Activated CD4-positive, alpha-beta T cell treated with anti-CD3 and anti-CD28 coated beads, Interleukin-2, amount 50 U/mL, for 1 hour (primary cell): ENCODE measurements at places on chromosomes 3 and 15.

DNA sequence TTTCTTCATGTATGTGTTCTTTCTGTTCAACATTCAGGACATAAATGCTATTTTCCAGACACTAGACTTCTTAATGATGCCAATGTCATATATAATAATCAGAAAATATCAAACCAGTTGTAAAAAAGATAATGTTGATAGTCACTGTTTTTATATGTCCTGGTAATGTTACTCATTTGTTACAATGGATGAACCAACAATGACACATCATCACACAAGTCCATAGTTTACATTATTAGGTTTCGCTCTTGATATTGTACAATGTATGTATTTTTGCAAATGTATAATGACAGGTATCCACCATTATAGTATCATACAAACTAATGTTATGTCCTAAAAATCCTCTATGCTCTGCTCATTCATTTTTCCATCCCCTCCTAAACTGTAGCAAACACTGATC lies 243.8 kb upstream of the CDIN1 start:
- DNase-seq: no peak

DNA sequence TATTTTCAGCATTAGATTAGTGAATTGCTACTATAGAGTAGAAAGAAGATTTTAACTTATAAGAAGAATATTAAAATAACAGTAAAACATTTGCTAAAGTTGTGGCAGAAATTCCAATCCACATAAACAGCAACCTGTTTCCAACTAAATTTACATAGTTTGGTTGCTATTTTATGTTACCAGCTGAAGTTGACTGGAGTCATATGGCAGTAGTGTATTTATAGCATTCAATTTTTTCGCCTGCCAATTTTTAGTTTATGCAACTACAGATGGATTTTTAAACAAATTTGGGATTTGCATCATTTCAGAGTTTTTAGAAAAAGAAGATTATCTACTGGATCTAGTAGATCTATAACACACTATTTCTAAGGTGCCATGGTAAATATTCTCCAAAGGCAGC lies 332.5 kb upstream of the BCHE start:
- DNase-seq: no peak

GRCh38 chr15:48289628-48290027 lies 41.6 kb upstream of the DUT start:
- no peak for DNase-seq

GRCh38 chr3:50562861-50563260 lies 4.7 kb downstream of the C3orf18 start:
- DNase-seq: no peak

- DNase-seq: no peak
These were observed 27.6 kb upstream of the FAM3D start for GRCh38 chr3:58693940-58694850.

DNA sequence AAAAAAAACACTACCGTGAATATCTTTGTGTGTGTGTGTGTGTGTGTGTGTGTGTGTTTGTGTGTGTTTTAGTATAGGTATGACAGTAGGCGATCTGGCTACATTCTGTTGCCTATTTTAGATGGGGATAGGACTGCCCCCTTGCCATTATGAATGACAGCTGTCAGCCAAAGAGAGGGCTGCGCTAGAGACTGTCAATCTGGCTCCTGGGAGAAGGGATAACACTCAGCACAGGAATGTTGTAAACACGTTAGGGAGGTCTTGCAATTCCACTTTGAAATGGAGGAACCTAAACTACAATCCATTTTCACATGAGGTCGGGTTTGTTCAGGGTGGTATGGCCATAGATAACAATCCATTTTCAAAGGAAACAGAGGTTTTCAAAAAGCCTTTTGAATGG lies 14.1 kb upstream of the ETV5 start:
- DNase-seq: no peak

DNA sequence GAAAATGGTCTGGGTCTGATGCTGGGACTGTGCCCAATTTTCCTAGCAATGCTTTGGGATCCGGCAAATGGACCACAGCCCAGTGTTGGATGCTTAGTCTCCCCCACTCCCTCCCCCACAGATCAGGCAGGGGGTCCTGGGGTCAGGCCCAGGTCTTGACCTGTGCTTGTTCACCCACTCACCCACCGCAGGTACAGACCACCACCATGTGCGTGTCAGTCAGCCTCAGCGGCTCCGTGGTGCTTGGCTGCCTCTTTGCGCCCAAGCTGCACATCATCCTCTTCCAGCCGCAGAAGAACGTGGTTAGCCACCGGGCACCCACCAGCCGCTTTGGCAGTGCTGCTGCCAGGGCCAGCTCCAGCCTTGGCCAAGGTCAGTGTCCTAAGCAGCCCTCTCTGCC lies 10.6 kb downstream of the GRM2 start:
- no peak for DNase-seq

DNA sequence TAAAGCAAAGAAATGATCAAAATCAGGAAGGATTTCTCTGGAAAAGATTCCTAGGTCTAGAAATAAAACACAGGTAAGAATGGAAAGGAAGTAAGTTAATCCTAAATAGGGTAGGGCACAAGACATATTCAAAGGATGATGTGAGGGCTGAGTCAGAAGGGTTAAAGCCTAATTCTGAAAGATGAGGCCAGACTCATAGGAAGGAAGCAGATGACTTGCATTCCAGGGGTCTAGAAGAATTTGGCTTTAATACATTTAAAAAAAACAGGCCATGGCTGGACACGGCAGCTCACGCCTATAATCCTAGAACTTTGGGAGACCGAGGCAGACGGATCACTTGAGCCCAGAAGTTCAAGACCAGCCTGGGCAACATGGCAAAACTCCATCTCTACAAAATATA lies 3.2 kb downstream of the SSR3 start:
- no peak for DNase-seq

- no peak for DNase-seq
These were observed 55.9 kb downstream of the BHLHE40 start for GRCh38 chr3:5035113-5035512.
